ENCODE measurements at places on chromosomes 7 and 10.

DNA sequence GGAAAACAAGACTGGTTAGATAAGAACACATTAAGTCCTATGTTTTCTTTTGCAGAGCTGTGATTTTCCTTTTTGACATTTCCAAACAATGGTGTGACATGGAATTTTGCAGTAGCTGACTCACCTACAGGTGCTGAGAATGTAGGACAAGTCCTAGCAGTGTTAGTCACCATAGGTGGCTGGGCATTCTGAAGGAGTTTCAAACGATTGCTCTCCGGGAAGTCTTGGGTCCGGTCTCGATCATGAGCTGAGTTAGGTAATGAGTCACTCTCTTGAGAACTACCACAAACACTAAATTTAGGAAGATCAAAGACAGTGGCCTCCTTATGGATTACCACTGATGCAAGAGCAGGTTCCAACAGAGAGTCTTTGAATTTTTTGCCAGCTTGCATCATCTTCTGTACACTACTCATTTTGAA is 3.6 kb downstream of the FIGNL1 start:
- peak; percentile 89 for DNase-seq

- DNase-seq, result no peak
These were observed 34.1 kb upstream of the RET start for GRCh38 chr10:43042503-43043341.

GRCh38 chr7:48188776-48189520 is 17.7 kb downstream of the ABCA13 start:
- DNase-seq, result peak; percentile 53

GRCh38 chr7:145464287-145464686 is 628.4 kb upstream of the TPK1 start:
- no peak for DNase-seq

DNA sequence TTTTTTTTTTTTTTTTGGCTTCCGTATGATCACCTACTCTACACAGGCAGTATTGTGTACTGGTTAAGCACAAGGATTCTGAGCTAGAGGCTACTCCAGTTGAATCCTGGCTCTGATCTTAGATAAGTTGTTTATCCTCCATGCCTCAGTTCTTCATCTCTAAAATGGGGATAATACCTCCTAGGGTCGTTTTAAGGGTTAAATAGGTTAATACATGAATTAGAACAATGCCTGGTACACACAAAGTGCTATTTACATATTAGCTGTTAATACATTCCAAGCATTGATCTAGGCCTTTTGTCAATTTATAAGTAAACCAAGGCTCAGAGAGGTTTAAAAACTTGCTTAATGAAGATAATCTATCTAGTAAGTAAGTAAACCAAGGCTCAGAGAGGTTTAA is 59.0 kb downstream of the ST7 start:
- DNase-seq, result no peak

- no peak for DNase-seq
These were observed 48.3 kb upstream of the STEAP4 start for GRCh38 chr7:88355011-88355410.

DNA sequence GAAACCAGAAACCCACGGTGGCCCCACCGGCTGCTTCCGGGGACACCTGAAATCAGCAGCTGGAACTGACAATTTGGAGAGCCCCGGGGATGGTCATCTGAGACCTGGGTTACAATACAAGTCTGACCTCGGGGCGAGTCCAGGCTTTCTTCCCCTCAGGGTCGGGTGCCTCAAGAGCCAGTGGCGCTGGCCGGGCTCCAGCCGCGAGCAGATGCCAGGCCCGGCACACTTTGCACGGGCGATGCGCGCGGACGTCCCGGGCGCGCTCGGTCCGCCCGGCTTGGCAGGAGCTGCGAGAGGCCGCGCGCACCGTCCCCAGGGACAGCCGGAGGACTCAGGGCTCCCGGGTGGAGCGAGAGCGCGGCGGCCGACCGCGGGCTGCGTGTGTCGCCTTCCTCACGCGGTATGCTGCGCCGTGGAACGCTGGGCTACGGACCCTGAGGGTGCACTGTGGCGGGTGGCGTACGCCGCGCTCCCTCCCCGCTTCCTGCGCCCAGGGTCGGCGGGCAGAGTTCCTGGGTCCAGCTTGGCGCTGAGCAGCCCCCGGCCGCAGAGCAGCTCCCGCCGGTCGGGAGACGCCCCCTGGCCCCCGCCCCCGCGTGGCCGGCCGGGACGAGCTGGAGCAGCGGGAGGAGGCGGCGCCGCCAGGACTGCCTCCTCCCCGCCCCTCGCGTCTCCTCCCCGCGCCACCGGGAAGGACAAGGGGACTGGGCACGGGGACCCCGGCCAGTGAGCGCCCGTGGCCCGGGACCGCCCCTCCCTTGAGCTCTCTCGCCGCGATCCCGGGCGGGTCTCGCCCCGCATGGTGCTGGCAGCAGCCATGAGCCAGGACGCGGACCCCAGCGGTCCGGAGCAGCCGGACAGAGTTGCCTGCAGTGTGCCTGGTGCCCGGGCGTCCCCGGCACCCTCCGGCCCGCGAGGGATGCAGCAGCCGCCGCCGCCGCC is at the start of gene RBM20:
Gene RBM20, plus strand, starts transcription at position 684 of the 945 bp plus-strand sequence. Its CDS starts 119 bp downstream, at position 803.
- peak; percentile 74 for DNase-seq

- DNase-seq, result no peak
These were observed 98.2 kb downstream of the SORBS1 start for GRCh38 chr10:95462740-95463667.

All from astrocyte of the hippocampus (primary cell).